ENCODE measurements at places on chromosomes 4 and X.

GRCh38 chr4:48388525-48389154 lies 47.3 kb downstream of the SLAIN2 start:
- DNase-seq = peak; percentile 69

GRCh38 chr4:108690738-108691137 lies 40.3 kb downstream of the OSTC start:
- peak; percentile 16 for DNase-seq

DNA sequence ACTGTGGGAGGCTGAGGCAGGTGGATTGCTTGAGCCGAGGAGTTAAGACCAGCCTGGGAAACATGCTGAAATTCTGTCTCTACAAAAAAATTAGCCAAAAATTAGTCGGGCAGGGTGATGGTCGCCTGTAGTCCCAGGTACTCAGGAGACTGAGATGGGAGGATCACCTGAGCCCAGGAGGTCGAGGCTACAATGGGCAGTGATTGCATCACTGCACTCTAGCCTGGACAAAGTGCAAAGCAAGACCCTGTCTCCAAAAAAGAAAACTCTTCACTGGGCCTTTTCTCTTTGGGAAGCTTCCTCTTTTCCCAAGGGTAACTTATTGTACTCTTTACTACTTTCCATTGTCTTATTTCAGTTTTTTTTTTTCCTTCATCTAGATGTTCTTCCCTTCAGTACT lies 88.9 kb downstream of the UBE2K start:
- no peak for DNase-seq

DNA sequence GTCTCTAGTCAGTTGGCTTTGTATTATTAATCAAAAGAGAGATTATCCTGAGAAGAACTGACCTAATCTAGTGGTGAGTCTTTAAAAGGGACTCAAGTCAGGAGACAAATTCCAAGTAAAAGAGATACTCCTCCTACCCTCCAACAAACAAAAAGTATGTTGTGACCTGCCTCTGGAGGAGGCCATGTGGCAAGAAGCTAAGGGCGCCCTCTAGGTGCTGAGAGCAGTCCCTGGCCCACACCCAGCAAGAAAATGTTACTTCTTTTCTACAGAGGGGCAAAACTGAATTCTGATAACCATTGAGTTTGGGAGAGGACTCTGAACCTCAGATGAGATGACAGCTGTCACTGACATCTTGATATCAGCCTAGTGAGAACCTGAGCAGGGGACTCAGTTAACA lies 953.6 kb upstream of the AGA start:
- no peak for DNase-seq

GRCh38 chrX:145844886-145845285 lies 27.3 kb downstream of the SLITRK2 start:
- DNase-seq = no peak

- DNase-seq = no peak
Measured at GRCh38 chrX:156004740-156005139, 7.2 kb downstream of the IL9R start.

DNA sequence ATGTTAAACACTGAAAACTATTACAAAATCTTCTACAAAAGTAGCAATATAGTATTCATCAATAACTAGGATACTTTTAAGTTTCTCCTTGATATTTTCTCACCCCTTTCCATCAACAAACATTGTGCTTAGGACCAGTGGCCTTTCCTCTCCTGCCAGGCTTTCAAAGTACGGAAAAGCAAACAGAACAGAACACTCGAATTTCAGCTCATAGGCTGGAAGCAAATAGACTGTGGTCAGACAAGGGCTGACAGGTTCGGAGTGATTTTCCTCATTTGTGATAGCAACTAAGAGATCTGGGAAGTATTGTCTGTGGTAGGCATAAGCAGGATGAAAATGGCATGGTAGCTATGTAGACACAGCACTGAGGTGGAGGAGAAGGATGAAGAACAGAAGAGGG lies 68.6 kb upstream of the SORBS2 start:
- no peak for DNase-seq

- no peak for DNase-seq
Measured at GRCh38 chr4:98951710-98952109, 22.8 kb upstream of the EIF4E start.

GRCh38 chr4:173181848-173182247 lies 13.2 kb downstream of the GALNT7 start:
- peak; percentile 65 for DNase-seq

DNA sequence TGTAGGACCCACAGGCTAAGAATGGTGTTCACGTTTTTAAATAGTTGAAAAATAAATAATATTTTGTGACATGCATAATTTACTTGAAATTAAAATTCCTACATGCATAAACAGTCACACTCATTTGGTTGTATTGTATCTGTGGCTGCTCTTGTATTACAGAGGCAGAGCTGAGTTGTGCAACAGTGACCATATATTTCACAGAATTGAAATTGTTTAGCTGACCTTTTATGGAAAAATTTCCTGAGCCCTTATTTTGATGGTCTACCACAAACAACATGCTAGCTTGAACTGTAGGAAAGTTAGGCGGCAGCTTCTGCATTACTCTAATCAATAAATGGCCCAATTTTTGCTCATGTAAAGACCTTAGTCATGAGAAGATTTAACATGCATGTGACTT lies 633.4 kb upstream of the AADAT start:
- no peak for DNase-seq

GRCh38 chr4:9946170-9946569 lies 75.1 kb downstream of the SLC2A9 start:
- no peak for DNase-seq

- DNase-seq = no peak
Measured at GRCh38 chrX:20265726-20266681, 705 bp downstream of the RPS6KA3 start.

GRCh38 chrX:111728096-111728495 lies 47.1 kb downstream of the ALG13 start:
- no peak for DNase-seq

GRCh38 chr4:725391-726234 lies 20.0 kb downstream of the PCGF3 start:
- no peak for DNase-seq

DNA sequence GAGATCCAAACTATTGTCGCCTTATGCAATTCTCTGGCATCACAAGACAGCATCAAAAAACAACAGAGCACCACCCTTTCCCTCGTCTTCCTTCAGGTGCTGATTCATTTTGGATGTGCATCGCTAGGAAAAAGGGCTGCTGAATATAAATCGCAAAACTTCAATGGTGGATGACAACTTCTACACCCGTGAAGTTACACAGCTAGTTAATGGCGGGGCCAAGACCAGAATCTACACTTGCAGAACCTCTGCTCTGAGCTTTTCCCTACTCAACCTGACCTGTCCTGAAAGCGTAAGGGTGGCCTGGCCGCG lies 674 bp downstream of the GNPDA2 start:
- peak; percentile 8 for DNase-seq

DNA sequence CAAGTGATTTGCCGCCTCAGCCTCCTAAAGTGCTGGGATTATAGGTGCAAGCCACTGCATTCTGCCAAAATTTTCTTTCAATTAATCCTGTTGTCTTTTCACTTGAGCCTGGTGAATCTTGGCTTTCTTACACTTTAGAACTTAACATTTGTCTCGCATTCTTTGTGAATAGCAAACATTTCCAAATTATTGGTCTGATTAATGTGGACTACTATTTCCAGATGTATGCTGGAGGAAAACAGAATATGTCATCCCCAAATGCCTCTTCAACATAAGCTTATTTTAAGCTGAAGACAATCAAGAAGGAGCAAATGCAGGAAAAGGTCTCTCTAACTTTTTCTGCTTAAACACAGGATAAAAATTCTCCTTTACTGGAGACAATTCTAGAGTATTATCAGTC lies 233.4 kb downstream of the PPP4R3C start:
- DNase-seq = no peak

DNA sequence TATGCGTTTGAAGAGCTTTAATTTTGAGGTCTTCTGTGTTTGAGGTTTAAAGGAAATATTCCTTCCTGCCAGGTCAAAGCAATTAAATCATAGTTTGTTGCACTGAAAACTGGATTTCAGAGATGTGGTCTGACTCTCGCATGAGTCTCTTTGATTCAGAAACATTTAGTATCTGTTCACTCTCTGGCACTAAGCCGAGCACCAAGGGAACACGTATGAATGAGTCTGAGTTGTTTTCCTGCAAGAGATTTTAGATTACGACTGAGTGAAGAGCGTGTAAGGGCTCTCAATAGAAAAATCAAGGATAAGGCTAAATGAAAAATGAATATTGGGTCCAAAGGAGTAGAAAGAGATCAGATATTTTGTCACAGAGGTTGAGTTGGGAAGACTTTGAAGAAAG lies 875.4 kb upstream of the PRKX start:
- no peak for DNase-seq

DNA sequence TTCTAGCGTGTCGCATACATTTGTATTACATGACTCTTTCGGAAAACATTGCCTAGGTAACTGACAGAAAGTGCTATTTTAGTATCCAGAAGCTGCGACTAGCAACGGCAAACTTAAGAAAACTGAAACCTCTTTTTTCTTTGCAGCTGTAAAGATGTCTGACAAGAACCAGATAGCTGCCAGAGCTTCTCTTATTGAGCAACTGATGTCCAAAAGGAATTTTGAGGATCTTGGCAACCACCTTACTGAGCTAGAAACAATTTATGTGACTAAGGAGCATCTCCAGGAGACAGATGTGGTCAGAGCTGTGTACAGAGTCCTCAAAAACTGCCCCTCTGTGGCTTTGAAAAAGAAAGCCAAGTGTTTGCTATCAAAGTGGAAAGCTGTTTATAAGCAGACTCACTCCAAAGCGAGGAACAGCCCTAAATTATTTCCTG lies 9.4 kb downstream of the TCEANC start:
- DNase-seq = peak; percentile 71

GRCh38 chr4:84515075-84515474 lies 16.0 kb upstream of the NKX6-1 start:
- no peak for DNase-seq
